HEK293T (cell line): ENCODE measurements at places on chromosomes 4 and X.

GRCh38 chr4:16503421-16504100 lies 277.3 kb upstream of the TAPT1 start:
- DNase-seq: no peak

DNA sequence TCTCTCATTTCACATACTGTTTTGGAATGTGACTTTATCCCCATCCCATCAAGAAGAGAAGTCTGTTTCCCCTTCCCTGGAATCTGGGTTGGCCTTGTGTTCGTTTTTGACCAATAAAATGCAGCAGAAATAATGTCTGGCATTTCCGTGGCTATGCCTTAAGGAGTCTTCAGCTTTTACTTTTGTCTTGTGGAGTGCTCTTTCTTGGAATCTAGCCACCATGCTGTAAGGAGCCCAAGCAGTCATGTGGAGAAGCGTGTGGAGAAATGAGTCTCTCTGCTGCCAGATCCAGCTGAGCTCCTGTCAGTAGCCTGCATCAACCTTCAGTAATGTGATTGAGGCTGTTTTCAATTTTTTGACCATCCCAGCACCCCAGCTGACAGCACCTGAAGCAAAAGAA lies 84.4 kb upstream of the ARMCX2 start:
- DNase-seq: no peak

DNA sequence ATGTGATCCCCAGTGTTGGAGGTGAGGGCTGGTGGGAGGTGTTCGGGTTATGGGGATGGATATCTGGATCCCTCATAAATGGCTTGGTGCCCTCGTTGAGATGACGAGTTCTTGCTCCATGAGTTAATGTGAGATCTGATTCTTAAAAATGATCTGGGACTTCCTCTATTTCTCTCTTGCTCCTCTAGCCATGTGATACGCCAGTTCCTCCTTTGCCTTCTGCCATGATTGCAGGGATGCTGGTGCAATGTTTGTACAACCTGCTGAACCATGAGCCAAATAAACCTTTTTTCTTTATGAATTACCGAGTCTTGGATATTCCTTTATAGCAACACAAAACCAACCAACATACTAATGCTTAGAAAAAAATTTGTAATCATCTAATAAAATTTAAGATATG lies 56.6 kb downstream of the STAP1 start:
- DNase-seq: no peak

GRCh38 chr4:83276299-83277040 lies 8.1 kb downstream of the COQ2 start:
- DNase-seq: no peak

- no peak for DNase-seq
Observed at GRCh38 chrX:64169988-64170387, 35.5 kb downstream of the AMER1 start.

DNA sequence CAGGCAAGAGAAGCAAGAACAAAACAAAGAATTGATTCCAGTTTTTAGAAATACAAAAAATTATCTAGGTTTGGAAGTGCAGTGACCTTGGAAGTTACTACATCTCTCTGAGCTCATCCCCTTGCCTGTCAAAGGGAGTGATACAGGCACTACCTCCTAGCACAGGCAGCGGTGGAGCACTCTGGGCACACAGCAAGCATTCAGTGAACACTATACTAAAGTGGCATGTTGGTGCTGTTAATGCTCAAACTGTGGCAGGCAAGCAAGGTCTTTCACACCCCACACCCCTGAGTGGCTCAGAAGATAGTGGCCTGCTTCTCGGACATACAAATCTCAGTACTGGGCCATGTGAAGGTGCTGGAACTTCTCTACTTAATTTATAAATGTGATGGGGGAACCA lies 51.2 kb downstream of the DRD5 start:
- no peak for DNase-seq

- DNase-seq: no peak
Observed at GRCh38 chr4:19300213-19300612, 951.5 kb upstream of the SLIT2 start.

DNA sequence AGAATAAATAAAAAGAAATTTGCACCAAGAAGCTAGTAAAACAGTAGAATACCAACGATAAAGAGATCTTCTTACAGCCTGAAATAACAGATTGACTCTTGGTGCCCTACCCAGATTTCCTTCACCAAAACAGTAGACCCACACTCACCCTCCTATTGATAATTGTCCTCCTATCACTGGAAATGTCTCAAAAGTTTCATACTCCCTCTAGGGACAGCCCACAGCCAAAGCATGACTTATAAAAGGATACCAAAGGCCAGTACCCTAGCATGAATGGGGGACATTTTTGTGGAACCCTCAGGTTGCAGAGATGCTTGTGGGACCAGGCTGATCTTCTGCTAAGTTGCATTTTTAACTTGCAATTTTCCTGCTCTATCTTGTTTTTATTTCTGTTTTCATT lies 104.1 kb downstream of the INPP4B start:
- peak; percentile 6 for DNase-seq

DNA sequence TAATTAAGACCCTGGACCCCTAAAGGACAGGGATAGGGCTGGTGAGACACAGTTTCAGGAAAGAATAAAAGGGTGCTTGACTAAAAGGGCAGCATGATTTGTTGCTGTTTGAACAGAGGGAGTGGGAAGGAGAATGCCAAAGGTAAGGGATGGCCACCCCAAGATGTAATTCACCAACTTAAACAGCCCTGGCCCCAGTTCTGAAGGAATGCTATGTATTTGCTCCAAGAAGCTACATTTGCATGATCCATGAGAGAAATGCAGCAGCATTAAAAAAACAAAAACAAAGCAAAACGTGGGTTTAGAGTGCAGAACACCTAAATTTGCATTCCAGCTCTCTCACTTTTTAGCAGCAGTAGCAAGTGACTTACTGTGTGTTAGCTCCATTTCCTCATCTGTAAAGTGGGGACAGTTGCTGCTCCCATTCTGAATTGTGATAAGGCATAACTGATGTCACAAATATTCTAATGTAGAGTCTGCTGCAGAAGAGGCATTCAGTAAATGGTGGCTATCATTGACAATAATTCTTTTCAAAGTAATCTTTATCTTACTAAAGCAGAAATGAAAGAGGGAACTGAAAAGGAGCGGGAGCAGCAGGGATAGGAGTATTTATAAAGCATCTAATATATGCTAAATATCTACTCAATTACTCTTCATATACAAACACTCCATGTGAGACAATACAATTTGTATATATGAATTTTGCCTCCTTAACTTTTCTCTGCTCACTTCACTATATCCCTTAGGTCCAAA lies 115.8 kb downstream of the PPARGC1A start:
- DNase-seq: no peak

GRCh38 chr4:159443975-159444374 lies 341.1 kb downstream of the RAPGEF2 start:
- DNase-seq: no peak

- no peak for DNase-seq
Observed at GRCh38 chr4:98570151-98570797, 88.1 kb downstream of the TSPAN5 start.

- DNase-seq: no peak
Observed at GRCh38 chrX:6729626-6730025, 194.7 kb upstream of the VCX3A start.

- no peak for DNase-seq
Observed at GRCh38 chr4:25306518-25307057, 6.0 kb upstream of the ZCCHC4 start.

DNA sequence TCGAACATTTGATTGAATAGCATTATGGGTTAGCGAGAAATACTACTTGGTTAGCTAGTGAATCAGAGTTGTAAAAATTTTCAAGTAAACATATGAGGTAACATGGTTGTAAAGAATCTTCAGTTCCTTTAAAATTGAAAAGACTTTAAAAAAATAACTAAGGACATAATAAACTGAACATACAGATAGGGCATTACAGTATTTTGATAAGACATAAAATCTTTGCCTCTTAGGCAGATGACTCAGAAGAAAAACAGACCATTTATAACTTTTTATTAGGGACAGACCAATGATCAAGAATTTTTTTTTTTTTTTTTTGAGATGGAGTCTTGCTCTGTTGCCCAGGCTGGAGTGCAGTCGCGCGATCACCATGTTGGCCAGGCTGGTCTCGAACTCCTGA lies 43.1 kb downstream of the PNMA5 start:
- no peak for DNase-seq

DNA sequence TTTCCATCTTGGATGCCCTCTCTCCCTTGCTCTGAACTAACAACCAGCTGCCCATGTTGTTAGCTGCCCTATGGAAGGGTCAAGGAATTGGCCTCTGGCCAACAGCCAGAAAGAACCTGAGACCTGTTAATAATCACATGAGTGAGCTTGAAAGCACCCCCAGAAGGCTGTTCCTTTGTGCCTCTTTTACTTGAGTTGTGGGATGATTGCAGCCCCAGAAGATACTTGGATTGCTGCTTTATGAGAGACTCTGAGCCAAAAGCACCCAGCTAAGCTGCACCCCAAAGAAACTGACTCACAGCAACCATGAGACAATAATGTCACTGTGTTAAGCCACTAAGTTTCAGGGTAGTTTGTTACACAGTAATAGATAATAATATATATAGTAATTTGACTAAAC lies 73.3 kb downstream of the FRYL start:
- DNase-seq: no peak

GRCh38 chrX:44937606-44938005 lies 64.6 kb downstream of the KDM6A start:
- no peak for DNase-seq

GRCh38 chr4:2415881-2416563 lies 2.4 kb downstream of the ZFYVE28 start:
- DNase-seq: no peak

GRCh38 chr4:20416800-20417199 lies 165.1 kb downstream of the SLIT2 start:
- DNase-seq: no peak

- no peak for DNase-seq
Observed at GRCh38 chr4:186078981-186079638, 10.2 kb downstream of the TLR3 start.

DNA sequence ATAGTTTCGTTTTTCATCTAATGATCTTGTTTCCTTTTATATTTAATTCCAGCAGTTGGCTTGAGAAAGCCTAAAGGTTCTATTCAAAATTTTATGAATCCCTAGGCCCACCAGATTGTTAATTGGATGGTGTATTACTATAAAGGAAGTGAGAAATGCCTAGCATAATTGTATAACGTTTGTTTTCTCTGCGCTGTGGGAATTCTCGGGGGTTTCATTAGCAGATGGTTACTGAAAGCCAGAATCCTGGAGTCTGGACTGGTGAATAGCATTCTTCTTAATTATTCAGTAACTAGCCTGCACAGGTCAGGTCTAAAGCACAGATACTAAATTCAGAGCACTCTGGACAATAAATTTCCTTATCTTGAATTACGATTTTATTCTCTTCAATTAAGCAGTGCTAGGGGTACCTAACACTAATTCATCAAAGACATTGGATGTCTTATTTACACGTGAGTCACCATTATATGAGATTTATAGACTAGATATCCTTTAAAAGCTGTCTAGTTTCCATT lies 459.4 kb downstream of the DTHD1 start:
- DNase-seq: no peak

GRCh38 chr4:2932321-2932950 lies 30.8 kb downstream of the NOP14 start:
- no peak for DNase-seq

- DNase-seq: no peak
Observed at GRCh38 chr4:110975338-110975737, 352.5 kb upstream of the PITX2 start.

- no peak for DNase-seq
Observed at GRCh38 chr4:53800741-53801140, 209.5 kb upstream of the LNX1 start.

DNA sequence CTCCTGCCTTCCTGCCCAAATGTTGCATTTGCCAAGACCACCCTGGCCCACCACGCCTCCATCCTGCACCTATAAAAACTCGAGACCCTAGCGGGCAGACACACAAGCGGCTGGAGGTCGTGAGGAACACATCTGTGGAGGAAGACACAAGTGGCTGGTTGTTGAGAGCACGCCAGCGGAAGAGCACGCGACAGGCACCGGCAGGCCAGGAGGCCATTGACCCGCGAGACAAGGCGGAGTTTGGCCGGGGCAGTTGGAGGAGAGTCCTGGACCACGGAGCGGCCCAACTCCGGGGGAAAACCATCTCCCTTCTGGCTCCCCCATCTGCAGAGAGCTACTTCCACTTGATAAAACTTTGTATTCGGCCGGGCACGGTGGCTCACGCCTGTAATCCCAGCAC lies 115.2 kb upstream of the AGA start:
- no peak for DNase-seq

DNA sequence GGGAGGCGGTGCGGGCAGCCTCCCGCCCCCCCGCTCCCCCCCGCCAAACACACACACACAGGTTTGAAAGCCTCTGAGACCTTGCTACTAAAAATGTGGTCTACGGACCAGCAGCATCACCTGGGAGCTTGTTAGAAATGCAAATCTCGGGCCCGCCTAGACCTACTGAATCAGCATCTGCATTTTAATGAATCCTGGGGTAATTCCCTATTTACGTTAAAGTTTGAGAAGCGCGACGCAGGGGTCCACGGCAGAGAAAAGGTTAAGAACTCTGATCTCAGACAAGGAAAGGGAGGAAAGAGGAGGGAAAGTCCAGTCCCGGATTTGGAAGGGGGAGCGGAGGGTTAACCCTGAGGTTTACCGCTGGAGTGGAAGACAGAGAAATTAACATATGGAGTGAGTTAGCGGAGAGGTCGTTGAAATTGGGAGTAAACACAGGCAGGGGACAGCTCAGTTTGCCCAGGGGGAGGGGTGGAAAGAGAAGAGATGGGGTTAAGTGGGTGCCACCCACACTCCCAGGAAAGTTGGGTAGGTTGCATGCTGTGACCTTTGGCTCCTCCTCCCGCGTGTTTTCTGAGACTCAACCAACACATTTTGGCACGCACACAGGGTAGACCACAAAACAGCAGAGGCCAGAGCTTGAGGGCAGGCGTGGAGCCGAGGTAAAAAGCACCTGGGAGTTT lies 483.6 kb downstream of the BCOR start:
- no peak for DNase-seq

- no peak for DNase-seq
Observed at GRCh38 chr4:179486570-179487335, 2044.5 kb upstream of the AGA start.

DNA sequence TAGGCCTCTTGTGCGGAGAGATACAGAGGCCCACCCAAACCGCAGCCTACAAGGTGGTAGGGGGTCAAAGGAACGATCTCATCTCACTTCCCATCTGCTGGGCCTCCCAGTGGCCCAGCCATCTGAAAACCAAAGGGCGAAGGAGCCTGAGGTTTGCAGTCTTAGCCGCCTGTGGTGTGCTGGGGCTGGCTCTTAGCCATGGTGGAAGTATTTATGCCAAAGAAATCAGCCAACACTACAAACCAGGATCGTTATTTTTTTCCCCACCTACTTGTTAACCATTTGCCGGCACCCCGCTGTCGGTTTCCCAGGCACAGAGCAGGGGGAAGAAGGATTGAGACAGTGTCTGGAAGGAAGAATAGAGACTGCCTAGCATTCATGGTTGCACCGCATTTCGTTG lies 30.9 kb upstream of the CDKL5 start:
- no peak for DNase-seq
